ENCODE measurements at places on chromosomes 12 and 14. TPM values are rescaled to one million over a fixed set of nuclear protein-coding genes. Genes with fewer than 3 reads are reported as not detected.

AVPR1A gene
- total RNA-seq = not detected

PLEKHG7 gene
- not detected for total RNA-seq

TMEM30B gene
- total RNA-seq = 0.33 TPM

LAG3 gene
- 0.33 TPM for total RNA-seq

IRAK3 gene
- 9.8 TPM for total RNA-seq

COL2A1 gene
- total RNA-seq = under 0.01 TPM

DPPA3 gene
- not detected for total RNA-seq

INSM2 gene
- total RNA-seq = not detected

PRB2 gene
- not detected for total RNA-seq

ZBTB25 gene
- 4.6 TPM for total RNA-seq

TMEM132C gene
- not detected for total RNA-seq

PIGH gene
- total RNA-seq = 9.2 TPM

RIPK3 gene
- total RNA-seq = 4.9 TPM
